ENCODE measurements at places on chromosomes 2 and 18.

DNA sequence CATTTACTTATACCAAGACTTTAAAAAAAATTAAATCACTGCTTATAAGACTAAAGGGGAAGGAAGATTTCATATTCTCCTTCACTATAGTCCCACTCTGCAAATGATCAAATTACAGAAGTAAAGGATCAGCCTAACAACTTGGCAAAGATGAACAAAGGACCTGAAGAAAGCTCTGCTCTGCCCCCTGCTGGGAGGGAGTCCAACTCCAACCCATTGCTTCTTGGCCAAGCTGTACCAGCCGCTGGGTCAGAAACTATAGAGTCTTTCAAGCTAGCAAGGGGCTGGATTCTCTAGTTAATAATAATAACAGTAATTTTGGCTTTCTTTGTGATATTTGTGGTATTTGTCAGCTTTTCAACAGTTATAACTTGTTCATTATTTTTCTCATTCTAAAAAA is 927.0 kb upstream of the CRIM1 start:
- peak; percentile 39 for DNase-seq

DNA sequence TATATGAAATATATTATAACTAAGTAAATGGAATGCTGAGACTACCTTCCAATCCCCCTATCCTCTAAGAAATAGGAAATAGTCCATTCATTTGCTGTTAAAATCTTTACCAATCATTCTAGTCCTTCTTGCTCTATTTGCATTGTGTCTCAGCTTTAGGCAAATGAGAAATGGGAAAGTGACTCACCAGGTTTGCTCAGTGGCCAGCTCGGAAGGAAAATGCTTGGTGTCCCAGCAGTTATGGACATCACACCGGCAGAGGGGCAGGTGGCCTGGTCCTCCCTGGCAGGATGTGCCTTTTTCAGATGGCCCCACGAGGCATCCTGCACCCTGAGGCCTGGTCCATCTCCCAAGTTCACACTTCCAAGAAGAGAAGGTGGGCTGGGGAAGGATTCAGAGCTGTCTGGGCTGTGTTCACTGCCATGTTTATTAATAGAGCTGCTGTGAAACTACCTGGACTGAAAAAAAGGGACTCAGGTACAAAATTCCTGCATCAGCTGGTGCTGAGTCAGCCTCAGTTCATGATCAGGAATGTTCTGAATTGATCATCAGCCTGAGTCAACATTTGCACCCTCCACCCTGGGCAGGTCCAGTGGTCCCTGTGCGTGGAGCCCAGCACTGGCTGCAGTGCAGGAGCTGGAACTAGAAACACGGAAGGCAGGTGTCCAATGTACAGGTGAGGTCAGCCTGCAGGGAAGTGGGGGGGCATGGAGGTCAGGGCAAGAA is 60.1 kb upstream of the ARL4C start:
- no peak for DNase-seq

DNA sequence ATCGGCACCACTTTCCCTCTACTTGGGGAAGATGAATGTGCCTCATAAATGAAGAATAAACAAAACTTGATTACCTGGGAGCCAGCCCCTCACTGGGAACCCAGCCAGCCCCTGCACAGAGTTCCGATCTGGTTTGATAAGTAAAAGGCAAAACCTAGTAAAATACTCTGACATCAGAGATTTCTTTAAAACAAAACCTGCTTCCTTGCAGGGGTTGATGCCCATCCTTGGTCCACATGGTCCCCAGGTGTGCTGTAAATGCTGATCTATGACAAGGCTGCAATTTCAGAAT is 218.8 kb upstream of the APCDD1 start:
- no peak for DNase-seq

DNA sequence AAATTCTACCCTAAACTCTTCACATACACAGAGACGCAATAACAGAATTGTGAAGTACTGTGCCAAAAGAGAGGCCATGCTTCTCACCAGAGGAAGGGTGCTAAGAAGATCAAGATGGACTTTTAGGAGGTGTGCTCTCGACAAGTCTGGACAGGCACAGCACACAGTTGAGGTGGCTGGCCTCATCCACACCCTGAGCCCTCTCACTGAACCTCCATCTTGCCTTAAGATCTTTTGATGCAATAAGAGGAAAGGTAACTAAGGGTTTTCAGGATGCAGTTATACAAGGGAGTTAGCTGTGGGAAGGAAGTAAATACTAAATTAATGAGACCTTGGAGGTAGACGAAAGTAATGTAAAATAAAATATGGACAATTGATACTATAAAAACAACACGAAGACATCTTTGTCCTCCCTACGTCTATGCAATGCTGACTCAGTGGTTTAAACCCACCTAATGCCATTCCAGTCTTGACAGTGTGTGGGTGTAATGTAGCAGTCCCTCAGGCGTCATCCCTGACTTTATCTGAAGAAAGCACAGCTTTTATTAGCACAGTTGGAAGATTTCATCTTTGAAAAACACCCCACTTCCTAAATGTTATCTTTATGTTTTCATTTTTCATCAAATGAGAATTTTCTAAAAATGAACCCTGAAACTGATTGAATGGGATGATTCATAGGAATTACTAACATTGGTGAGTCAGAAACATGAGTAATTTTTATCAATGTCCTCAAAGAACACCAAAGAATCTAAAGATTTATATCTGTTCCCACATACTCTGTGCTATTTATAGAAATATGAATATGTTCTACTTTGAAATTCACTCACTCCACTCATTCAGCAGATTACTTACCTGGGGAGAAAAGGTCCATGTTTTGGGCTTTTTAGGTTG is 34.0 kb upstream of the MALL start:
- DNase-seq, result peak; percentile 3

DNA sequence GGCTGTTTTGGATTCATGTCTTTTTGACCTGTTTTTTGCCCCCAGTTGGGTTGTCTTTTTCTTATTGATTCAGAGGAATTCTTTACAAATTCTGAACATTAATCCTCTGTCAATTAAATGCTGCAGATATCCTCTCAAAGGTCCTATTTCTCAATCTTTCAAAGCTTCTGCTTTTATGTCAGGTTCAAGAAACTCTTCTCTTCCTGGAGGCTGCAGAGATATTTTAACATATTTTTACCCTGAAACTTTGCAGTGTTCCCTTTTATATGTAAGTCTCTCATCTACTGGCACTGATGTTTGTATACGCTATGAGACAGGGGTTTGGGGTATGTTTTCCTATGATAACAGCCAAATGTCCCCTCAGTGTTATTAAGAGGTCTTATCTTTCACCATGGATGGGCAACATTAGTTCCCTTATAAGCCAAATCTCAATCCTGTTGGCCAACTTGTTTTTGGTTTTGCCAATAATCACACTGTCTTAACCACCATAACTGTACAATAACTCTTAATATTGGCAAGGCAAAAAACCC is 159.3 kb downstream of the HDAC4 start:
- DNase-seq, result no peak

DNA sequence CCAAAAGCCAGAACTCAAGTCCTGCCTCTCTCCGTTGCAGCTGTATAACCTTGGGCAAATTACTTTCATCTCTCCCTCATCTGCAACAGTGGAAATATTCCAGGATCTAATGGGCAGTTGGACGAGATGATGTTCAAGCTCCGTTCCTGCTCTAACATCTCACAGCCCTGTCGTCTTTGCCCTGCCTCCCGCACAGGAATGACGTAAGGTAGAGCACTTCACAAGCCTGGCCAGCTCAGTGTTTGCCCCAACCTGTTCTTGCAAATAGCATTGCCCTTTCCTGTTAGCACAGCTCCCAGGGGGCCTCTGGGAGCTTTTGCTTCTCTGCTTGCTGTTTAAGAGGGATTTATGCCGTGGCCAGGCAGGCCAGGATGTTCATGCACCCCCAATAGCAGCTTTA is 107.9 kb downstream of the KLHL29 start:
- DNase-seq, result no peak

DNA sequence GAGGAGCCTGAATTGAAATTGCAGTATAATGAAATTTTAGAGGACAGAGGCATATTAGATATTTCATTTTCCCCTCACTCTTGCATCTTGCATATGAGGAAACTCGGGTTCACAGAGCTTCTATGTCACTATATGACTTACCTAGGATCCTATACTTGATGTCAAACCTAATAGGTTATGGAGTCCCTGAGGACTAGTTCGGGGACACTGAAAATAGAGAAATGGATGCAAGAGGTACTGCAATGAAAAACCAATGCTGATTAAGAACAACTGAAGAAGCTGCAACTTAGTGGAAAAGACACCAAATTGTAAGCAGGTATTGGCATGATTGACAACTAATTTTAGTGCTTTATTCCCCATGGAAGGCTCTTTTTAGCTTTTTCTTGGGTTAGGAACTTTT is 210.1 kb downstream of the IKZF2 start:
- no peak for DNase-seq
